ENCODE measurements at places on chromosomes 12 and 14. TPM values are rescaled to one million over a fixed set of nuclear protein-coding genes. Genes with fewer than 3 reads are reported as not detected.

The ADGRD1 gene
- not detected for total RNA-seq

The MCRS1 gene
- 88.3 TPM for total RNA-seq

The YAF2 gene
- total RNA-seq: 19.2 TPM

The LUM gene
- 151 TPM for total RNA-seq

The NPFF gene
- not detected for total RNA-seq

The LGR5 gene
- total RNA-seq: not detected

The ALDH1L2 gene
- total RNA-seq: 30.5 TPM

The PZP gene
- not detected for total RNA-seq

The ENDOU gene
- total RNA-seq: not detected

The FAM222A gene
- 1.3 TPM for total RNA-seq

The SERPINA12 gene
- not detected for total RNA-seq

The PSME2 gene
- 71.8 TPM for total RNA-seq

The PKP2 gene
- 3.7 TPM for total RNA-seq
